ENCODE measurements at places on chromosomes 5 and 9.

DNA sequence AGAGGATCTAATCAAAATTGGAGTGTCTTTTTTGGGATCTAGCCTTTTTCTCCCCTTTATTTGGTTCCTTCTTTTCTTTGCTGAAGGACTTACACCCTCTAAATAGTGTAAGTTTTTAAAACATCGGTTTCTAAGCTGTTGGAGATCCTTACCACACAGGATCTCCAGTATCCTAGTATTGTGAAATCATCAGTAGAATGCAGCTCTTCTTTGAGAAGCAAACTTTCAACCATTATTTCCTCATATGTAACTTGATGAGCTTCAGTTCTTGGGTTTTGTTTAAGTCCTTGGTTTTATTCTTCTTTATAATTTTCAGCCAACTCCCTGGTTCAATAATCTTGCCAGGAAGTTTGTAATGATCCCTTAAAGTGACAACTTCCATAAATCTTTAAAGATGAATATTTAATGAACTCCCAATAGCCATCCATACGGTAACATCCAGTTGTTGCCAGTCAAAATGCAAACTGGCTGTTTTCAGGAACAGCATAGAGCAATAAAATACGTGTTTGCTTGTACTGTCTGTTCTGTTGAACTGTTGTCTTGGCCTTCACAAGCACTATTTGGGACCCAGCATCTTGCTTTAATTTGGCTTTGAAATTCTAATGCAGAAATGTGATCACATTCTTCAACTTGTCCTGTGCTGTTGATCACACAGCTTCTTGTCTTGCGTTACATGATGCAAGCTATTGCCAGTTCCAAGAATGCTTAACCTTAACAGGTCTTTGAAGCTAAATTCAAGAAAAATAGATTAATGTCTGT lies 34.8 kb upstream of the TTC23L start:
- DNase-seq: no peak

DNA sequence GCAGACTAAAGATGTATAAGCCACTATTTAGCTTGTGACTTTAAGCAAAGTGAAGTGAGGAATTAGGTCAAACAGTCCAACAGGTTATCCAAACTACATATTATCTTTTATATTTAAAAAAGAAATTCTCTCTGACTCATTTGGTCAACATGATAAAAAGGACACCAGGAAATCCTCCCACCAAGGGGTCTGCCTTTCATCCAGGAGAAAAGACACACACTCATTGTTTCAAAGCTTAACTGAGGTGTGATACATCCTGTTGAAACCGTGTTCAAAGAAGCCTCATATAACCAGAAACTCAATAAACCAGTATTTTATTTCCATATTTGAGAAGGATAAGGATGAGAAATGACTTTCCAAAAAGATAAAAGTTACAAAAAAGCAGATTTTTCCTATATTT lies 417.1 kb downstream of the HCN1 start:
- DNase-seq: no peak

GRCh38 chr5:179309751-179310320 lies 35.4 kb downstream of the ADAMTS2 start:
- DNase-seq: no peak

- DNase-seq: no peak
These were observed 123.9 kb downstream of the EHMT1 start for GRCh38 chr9:137742698-137743097.

DNA sequence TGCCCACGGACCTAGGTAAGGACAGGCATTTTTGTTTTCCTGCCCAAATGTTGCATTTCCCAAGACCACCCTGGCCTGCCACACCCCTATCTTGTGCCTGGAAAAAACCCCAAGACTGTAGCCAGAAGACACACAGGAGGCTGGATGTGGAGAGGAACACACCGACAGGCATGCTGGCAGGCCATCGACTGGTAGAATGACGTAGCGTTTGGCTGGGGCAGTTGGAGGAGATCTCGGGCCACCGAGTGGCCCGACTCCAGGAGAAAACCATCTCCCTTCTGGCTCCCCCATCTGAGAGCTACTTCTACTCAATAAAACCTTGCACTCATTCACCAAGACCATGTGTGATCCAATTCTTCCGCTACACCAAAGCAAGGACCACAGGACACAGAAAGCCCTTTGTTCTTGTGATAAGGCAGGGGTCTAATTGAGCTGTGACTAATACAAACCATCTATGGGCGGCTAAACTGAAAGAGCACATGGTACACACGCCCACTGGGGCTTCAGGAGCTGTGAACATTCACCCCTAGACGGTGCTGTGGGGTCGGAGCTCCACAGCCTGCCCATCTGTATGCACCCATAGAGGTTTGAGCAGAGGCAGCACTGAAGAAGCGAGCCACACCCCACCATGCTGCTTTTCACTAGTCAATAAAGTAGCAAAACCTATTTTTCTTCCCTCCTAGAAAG lies 38.9 kb upstream of the N4BP3 start:
- no peak for DNase-seq

- DNase-seq: no peak
These were observed 2.3 kb downstream of the GRHPR start for GRCh38 chr9:37424686-37425297.

GRCh38 chr5:136894070-136894469 lies 528.7 kb upstream of the TRPC7 start:
- no peak for DNase-seq

- no peak for DNase-seq
These were observed 252.9 kb downstream of the PJA2 start for GRCh38 chr5:109156885-109157284.

GRCh38 chr9:105258225-105258737 lies 13.8 kb downstream of the SLC44A1 start:
- DNase-seq: no peak

DNA sequence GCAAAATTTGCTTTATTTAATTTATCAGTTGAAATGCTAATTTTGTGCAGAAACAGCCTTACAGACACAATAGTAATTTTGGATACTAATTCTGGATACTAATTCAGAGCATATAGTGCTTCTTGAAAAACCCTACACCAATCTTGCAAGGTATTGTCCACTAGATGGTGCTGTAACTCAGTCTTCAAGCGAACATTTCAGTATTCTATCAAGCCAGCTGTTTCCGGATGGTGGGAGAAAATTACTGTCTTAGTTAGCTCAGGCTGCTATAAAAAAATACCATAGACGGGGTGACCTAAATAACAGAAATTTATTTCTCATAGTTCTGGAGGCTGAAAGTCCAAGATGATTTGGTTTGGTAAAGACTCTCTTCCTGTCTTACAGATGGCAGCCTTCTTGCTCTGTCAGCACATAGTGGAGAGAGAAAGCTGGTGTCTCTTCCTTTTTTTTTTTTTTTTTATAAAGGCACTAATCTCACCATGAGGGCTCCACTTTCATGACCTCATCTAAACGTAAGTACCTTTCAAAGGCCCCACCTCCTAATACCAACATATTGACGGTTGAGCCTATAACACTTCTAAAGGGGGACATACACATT lies 1306.5 kb upstream of the CDH9 start:
- DNase-seq: no peak

GRCh38 chr9:128928624-128929023 lies 7.8 kb downstream of the PHYHD1 start:
- DNase-seq: no peak

DNA sequence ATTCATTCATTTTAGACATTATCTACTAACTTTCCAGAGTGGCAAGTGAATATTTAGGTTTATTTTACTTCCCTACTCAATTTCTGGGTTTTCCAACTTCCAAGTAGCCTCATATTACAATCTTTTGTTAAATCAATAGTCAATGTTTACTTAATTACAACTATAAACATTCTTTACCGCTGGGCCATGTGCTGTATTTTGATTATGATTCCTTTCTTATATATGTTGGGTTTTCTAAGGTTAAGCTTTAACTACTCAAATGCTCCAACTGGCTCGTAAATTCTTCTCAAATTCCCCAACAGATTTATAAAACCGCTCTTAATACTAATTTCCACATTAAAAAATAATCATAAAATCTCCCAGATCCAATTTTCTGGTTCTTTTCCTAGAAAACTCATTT lies 110.1 kb upstream of the ABCA1 start:
- DNase-seq: no peak

DNA sequence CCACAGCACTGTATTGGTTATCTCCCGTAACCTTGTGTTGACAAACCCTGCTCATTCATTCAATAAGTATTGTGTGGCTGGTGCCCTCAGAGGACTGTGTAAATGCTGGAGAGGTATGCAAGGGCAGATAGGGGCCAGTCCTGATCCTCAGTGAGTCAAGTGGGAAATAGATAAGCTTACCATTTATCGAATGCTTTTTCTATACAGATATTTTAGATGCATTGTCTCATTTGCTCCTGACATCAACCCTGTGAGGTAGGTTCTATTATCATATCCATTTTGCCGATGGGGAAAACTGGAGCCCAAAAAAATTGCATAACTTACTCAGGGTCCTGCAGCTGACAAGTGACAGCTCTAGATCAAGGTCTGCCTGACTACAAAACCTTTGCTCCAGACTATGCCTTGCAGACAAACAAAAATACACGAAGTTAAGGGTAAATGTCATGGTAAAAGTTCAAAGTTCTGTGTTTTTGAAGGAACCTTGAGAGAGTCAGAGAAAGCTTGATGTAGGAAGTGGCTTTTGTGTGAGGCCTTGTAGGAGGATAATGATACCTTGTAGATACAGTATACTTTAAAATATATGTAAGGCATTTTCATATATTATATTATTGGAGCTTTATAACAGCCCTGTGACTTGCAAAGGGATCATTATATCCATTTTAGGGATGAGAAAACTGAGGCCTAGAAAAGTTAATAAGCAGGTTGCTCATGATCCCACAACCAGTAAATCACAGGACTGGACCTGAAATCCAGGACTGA lies 22.7 kb downstream of the CYFIP2 start:
- no peak for DNase-seq

- DNase-seq: peak; percentile 31
These were observed at the start of gene UAP1L1 for GRCh38 chr9:137077010-137077747. Gene UAP1L1 (plus strand): TSS chr9:137077517. CDS start chr9:137077533, 16 bp downstream.

GRCh38 chr9:20981486-20981885 lies 50.0 kb downstream of the HACD4 start:
- no peak for DNase-seq

DNA sequence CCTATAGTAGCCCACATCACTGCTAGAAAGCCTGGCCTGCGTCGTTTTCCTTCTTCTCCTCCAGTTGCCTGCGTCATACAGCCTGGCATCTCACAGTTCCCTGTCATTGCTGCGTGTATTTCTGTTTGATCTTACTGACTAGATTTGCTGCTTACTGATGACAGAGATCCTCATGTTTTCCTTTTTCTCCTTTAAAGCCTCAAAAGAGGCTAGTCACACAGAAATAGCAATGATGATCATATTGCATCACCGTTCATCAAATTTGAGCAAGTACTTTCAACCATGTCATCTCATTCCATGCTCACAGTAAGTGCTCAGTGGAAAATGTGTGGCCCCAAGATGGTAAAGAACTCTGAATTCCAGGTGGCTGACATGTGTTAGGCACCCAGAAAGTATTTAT lies 76.8 kb downstream of the MVB12B start:
- no peak for DNase-seq

- no peak for DNase-seq
These were observed 140.4 kb downstream of the ESM1 start for GRCh38 chr5:54844905-54845566.

DNA sequence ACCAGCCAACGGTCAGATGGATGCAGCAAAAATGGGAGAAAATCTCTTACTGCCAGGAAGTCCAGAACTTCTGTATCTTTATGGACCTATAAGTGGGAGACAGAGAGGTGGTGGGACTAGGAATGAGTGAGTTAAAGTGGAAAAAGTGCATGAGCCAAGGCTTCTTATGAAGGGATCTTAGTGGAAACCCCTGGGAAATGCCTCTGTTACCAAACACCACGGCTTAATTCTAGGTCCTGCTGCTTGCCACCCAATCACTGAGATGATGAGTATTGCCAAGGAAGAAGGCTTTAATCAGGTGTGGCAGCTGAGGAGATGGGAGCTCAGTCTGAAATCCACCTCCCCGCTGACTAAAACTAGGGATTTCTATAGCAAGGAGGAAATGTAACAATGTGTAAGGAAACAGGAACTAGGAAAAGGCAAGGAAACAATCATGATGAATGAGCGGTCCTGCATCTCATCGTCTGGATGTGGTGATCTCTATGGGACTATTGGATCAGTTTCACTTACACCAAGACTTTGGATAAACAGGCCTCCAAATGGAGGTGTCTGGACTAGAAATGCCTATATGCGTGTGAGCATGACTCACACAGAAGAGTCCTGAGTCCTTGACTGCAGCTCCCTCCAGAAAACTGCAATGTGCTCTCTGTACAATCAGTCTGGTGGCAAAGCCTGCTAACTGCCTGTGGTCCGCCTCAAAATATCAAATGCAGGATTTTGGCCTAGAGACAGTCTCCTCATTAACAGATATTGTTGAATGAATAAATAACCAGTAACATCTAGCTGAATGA lies 98.2 kb upstream of the PRR16 start:
- no peak for DNase-seq

GRCh38 chr5:4989118-4989517 lies 151.0 kb upstream of the ADAMTS16 start:
- DNase-seq: no peak

DNA sequence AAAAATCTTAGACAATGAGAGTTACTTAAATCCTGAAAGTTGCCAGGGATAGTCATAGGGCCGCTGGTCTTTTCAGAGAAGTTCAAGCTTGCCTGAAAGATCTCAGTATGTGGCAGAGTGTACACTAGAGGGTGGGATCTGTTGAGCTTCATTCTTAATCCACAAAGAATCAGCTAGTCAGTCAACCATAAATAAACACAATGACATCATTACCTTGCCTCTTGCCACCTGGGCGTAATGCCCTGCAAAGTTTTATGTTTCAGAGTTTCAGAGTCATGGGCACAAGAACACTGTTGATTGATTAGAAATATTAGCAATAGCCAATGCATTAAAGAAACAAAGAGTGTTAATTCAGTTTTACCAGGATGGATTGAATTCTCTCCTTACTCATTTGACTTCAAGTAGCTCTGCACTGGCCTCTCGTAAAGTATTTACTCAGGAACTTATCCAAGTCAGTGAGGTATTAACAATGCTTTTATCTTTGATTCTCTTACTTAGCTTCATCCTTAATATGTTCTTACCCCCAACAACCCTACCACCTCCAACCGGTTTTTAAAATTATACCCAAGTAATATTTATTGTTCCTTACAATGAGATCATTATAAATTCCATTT lies 14.3 kb upstream of the ANXA1 start:
- DNase-seq: no peak

- DNase-seq: no peak
These were observed 346.8 kb downstream of the TRIM36 start for GRCh38 chr5:114822863-114823262.

DNA sequence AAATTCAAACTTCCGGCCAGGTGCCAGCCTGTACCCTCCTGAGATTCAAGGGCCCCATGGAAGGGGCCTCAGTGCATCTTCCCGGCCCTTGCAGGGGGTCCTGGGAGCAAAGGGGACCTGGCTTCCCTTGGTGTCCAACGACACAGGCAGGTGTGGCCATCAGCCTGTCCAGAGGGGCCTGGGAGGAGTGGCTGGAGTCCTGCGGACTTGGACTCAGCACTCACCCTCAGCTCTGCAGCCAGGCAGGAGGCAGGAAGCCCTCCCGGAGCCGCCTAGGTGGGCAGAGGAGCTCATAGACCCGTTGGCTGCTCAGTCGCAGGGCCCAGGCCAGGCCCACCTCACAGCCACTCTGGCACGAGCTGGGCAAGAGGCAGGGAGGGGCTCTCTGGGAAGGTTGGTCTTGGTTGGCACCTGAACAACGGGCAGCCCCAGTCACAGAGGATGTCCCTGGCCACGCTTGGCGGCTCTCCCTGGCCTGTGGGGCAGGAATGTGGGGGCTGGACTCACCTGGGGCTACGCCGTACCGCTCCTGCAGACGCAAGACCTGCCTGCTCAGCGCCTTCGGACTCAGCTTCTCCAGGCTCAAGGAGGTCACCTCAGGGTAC lies 53.8 kb upstream of the NRARP start:
- DNase-seq: no peak

Measured in activated CD4-positive, alpha-beta T cell treated with anti-CD3 and anti-CD28 coated beads, Interleukin-2, amount 50 U/mL, for 1 hour (primary cell).